ENCODE measurements at places on chromosomes 3 and 15. TPM values are rescaled to one million over a fixed set of nuclear protein-coding genes. Genes with fewer than 3 reads are reported as not detected.

GRCh38 chr15:40807888-40808461 is 702 bp upstream of the DNAJC17 start:
- H3K27ac ChIP-seq = peak overlapping the region; percentile 98
- no peaks in the 10 kb centered on the region for H3K27me3 ChIP-seq
- no peak for DNase-seq
- H3K36me3 ChIP-seq = peaks cover 2% of the 10 kb centered on the region
- peaks cover 29% of the 10 kb centered on the region for H3K4me1 ChIP-seq

The RASL12 gene
- total RNA-seq = not detected

DNA sequence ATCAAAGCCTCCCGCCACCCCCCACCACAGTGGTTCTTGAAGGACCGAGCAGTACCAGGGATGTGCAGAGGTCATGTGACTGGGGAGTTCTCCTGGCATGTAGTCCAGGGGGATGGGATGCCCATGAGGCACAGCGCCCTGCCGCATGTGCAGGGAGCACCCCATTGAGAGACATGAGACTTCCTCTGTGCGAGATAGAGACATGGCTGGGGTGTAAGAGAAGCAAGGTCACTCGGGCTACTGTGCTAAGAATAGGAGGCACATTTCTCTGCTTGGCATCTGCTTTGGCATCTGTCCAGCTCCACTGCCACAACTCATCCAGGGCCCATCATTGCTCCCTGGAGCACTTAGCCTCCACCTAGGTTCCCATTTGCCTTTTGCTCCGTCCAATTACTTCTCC is 2.4 kb upstream of the CYP1A1 start:
- peaks cover 20% of the 10 kb centered on the region for H3K27me3 ChIP-seq
- H3K4me3 ChIP-seq = no peak overlapping the region
- H3K36me3 ChIP-seq = no peaks in the 10 kb centered on the region
- H3K27ac ChIP-seq = peak overlapping the region; percentile 41

- peak; percentile 72 for DNase-seq
- no peaks in the 10 kb centered on the region for H3K27me3 ChIP-seq
- H3K4me1 ChIP-seq = peaks cover 75% of the 10 kb centered on the region
These were observed 1.5 kb upstream of the RBM15B start for GRCh38 chr3:51389423-51390183.

DNA sequence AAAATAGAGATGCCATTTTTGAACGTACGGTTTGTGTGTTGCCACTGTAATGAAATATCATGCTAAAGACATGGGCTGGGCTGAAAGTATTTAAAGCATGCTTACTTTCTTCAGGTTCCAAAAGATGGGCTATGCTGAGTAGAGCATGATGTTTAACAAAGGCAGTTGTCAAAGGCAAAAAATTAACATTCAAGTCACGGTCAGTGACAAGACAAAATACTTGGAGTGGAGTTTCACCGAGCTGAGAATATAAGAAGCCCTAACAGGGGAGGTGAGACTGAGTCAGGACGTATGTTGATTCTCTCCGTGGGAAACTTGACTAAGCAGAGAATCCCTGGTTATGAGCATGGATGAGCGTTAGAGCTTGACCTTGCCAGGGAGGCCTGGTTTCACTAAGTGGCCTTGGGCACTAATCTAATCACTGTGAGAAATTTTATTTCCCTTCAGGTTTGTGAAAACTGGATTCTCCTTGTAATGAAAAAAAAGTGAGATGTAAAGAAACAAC is 218.2 kb upstream of the ADAMTS9 start:
- no peaks in the 10 kb centered on the region for H3K4me1 ChIP-seq
- H3K27me3 ChIP-seq = no peaks in the 10 kb centered on the region
- DNase-seq = no peak
- H3K36me3 ChIP-seq = no peaks in the 10 kb centered on the region

- no peak overlapping the region for H3K4me3 ChIP-seq
- DNase-seq = no peak
- H3K4me1 ChIP-seq = no peaks in the 10 kb centered on the region
- H3K27ac ChIP-seq = no peak overlapping the region
- H3K27me3 ChIP-seq = no peaks in the 10 kb centered on the region
- peaks cover 5% of the 10 kb centered on the region for H3K36me3 ChIP-seq
These were observed 64.9 kb downstream of the DPH6 start for GRCh38 chr15:35481064-35481463.

- no peak overlapping the region for H3K27ac ChIP-seq
- no peak for DNase-seq
- H3K36me3 ChIP-seq = no peaks in the 10 kb centered on the region
- H3K27me3 ChIP-seq = no peaks in the 10 kb centered on the region
- no peak overlapping the region for H3K4me3 ChIP-seq
These were observed 377.2 kb downstream of the GABRB3 start for GRCh38 chr15:26395624-26396023.

The GOLGA8G gene
- total RNA-seq = not detected

The ADAMTS9 gene
- not detected for total RNA-seq

DNA sequence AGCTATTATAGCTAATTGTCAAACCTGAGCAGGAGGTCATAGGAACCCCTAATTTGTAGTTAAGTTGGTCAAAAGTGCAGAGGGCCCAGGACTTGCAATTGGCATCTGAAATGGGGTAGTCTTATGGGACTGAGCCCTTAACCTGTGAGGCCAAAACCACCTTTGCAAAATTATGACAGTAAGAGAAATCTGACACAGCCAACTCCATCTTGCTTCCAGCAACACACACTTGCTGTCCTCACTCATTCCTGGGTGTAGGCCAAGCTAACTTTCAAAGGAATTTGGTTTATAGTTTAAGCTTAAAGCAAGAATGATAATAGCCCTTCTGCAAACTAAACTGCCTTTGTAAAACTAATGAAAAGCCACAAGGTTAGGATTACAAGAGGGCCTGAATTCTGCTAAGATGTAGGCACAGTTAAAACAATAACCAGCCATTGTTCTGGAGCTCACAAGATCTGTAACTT is 57.6 kb upstream of the FRMD4B start:
- H3K4me1 ChIP-seq = peaks cover 2% of the 10 kb centered on the region
- no peak for DNase-seq

The NRG4 gene
- not detected for total RNA-seq

GRCh38 chr15:55250392-55250791 is 39.2 kb downstream of the RAB27A start:
- peaks cover 36% of the 10 kb centered on the region for H3K36me3 ChIP-seq
- no peak for DNase-seq
- H3K27ac ChIP-seq = peak overlapping the region; percentile 82
- peaks cover 71% of the 10 kb centered on the region for H3K4me1 ChIP-seq
- H3K27me3 ChIP-seq = no peaks in the 10 kb centered on the region

GRCh38 chr15:68403161-68403941 is 28.6 kb downstream of the ITGA11 start:
- H3K4me3 ChIP-seq = no peak overlapping the region
- DNase-seq = no peak
- no peaks in the 10 kb centered on the region for H3K36me3 ChIP-seq
- peaks cover 3% of the 10 kb centered on the region for H3K4me1 ChIP-seq
- peaks cover 7% of the 10 kb centered on the region for H3K27me3 ChIP-seq

DNA sequence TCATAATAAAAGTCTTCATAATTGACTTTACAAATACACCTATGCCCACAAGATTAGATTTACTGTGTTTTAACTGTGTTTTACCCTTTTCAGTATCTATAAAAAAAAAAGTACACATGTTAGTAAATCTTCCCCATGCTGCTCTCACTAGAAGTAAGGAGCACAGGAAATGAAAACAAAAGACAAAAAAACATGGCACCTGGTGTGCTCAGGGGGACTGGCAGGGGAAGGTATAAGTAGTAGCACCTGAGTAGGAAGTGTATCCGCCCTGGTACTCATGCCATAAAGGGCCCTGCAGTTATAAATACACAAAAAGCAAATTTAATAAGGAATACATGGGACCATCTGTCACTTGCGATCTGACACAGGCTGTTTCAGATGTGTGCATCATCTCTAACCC is 8.9 kb upstream of the ALDH1A2 start:
- H3K4me1 ChIP-seq = no peaks in the 10 kb centered on the region
- DNase-seq = no peak
- H3K36me3 ChIP-seq = no peaks in the 10 kb centered on the region

DNA sequence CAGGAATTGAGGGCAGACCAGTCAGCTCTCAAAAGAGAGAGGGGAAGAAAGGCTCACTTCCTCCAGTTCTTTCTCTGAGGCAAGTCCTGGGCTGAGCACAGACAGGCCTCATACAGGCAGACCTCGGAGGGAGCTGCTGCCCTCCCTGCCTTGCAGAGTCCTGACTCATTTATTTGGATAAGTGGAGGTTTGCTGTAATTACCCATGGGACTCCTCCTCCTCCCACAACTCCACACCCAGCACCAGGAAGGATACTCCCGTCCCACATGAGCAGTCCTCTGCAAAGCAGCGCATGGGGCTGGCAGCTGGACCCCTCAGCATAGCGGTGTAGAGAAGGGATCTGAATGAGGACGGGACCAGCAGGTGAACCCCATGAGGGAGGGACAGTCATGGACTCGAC is 13.4 kb upstream of the SCN10A start:
- H3K27me3 ChIP-seq = peaks cover 2% of the 10 kb centered on the region
- H3K36me3 ChIP-seq = no peaks in the 10 kb centered on the region
- no peak overlapping the region for H3K27ac ChIP-seq
- no peak for DNase-seq
- H3K4me3 ChIP-seq = no peak overlapping the region

- H3K4me1 ChIP-seq = no peaks in the 10 kb centered on the region
- H3K27ac ChIP-seq = no peak overlapping the region
- H3K27me3 ChIP-seq = no peaks in the 10 kb centered on the region
- no peaks in the 10 kb centered on the region for H3K36me3 ChIP-seq
- no peak for DNase-seq
- H3K4me3 ChIP-seq = no peak overlapping the region
These were observed 176.1 kb upstream of the RGMA start for GRCh38 chr15:93265111-93265556.

The SAMMSON gene
- not detected for total RNA-seq

The CHRNA3 gene
- total RNA-seq = not detected

The LRRC34 gene
- total RNA-seq = 4.7 TPM

The GOLGA6B gene
- not detected for total RNA-seq

The COLQ gene
- 3.3 TPM for total RNA-seq

The ZMYND10 gene
- 3.5 TPM for total RNA-seq

DNA sequence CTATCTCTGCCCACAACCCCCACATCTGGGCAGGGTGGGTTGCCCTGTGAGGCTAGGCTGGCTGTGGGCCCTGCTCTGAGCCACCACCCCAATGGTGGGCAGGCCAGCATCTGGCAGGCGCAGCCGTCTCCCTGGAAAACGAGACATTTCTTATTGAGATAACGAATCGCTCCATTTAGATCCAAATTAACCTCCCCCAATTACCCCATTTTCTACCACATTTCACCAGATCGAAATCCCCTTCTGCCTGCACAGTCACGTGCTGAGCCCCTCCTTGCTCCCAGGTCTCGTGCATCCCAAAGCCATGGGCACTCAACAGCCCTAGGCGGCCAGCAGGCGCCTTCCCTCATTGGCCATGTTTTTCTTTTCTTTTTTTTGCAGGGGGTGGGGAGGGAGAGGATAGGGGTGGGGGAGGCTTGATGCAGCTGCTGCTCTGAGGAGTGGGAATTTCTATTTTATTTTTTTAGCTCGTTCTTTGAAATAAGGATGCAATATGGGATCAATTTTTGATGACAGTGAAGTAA is 53.0 kb upstream of the TMEM115 start:
- no peaks in the 10 kb centered on the region for H3K4me1 ChIP-seq
- H3K27ac ChIP-seq = no peak overlapping the region
- H3K36me3 ChIP-seq = no peaks in the 10 kb centered on the region
- H3K27me3 ChIP-seq = no peaks in the 10 kb centered on the region
- DNase-seq = no peak

DNA sequence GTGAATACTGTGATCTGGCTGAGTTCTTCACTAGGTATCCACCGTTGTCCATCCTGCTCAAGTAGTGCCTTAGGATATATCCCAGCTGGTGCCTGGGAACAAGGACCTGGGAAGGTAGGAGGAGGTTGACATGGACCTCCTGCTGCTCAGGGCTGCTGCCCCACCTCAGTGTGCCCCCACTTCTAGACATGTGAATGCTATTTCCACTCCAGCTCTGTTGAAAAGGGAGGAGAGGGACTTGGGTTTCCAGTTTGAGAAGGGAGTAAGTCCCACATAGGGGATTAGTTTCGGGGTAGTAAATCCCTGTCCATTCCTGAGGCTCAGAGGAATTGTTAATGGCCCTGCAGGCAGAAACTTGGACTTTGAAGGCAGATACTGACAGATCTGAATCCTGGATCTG is 32.9 kb upstream of the ETV5 start:
- no peaks in the 10 kb centered on the region for H3K36me3 ChIP-seq
- H3K4me3 ChIP-seq = no peak overlapping the region
- H3K27me3 ChIP-seq = peaks cover 32% of the 10 kb centered on the region
- no peak overlapping the region for H3K27ac ChIP-seq
- H3K4me1 ChIP-seq = no peaks in the 10 kb centered on the region

The ZIC1 gene
- total RNA-seq = not detected

DNA sequence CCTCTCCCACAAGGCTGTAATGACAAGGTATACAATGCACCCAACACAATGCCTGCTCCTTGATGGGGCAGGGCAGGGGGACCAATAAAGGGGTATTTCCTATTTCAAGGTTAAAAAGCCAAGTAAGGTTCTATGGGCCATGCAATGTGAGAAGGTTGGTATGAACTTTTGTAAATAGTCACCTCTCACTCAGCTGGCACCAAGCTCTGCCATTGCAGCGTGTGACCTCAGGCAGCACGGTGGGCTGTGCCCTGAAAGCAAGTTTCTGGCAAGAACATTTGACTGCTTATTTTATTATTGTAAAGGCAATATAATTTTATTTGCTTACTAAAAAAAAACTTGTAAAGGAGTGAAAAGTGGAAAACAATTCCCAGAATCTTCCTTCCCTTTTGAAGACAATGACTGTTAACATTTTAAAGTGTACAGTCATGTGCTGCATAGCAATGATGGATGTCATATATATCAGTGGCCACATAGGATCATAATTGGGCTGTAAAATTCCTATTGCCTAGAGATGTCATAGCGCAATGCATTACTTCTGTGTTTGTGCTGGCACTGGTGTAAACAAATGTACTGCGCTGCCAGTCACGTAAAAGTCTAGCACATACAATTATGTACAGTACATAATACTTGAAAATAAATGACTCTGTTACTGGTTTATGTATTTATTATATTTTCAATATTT is 167.3 kb upstream of the RORA start:
- H3K36me3 ChIP-seq = no peaks in the 10 kb centered on the region
- DNase-seq = no peak
- no peaks in the 10 kb centered on the region for H3K4me1 ChIP-seq
- H3K4me3 ChIP-seq = no peak overlapping the region
- H3K27ac ChIP-seq = no peak overlapping the region

GRCh38 chr15:98384328-98385029 is 263.9 kb upstream of the IGF1R start:
- H3K4me3 ChIP-seq = no peak overlapping the region
- H3K4me1 ChIP-seq = no peaks in the 10 kb centered on the region
- H3K36me3 ChIP-seq = no peaks in the 10 kb centered on the region
- H3K27ac ChIP-seq = no peak overlapping the region

GRCh38 chr3:46318207-46318927 is 35.5 kb upstream of the CCR2 start:
- H3K36me3 ChIP-seq = peaks cover 12% of the 10 kb centered on the region
- no peak overlapping the region for H3K4me3 ChIP-seq
- no peak overlapping the region for H3K27ac ChIP-seq
- H3K27me3 ChIP-seq = peaks cover 60% of the 10 kb centered on the region
- DNase-seq = no peak

GRCh38 chr3:183031826-183032225 is 51.5 kb upstream of the DCUN1D1 start:
- no peaks in the 10 kb centered on the region for H3K27me3 ChIP-seq
- DNase-seq = no peak
- H3K4me3 ChIP-seq = no peak overlapping the region
- H3K4me1 ChIP-seq = no peaks in the 10 kb centered on the region
- H3K27ac ChIP-seq = no peak overlapping the region
